ENCODE measurements at places on chromosomes 3 and 15.
A peak's percentile ranks its signal among the peaks of the same experiment; 100 is the strongest.

GRCh38 chr3:189349772-189350171, 178.0 kb downstream of the TPRG1 start:
- DNase-seq = peak; percentile 63

DNA sequence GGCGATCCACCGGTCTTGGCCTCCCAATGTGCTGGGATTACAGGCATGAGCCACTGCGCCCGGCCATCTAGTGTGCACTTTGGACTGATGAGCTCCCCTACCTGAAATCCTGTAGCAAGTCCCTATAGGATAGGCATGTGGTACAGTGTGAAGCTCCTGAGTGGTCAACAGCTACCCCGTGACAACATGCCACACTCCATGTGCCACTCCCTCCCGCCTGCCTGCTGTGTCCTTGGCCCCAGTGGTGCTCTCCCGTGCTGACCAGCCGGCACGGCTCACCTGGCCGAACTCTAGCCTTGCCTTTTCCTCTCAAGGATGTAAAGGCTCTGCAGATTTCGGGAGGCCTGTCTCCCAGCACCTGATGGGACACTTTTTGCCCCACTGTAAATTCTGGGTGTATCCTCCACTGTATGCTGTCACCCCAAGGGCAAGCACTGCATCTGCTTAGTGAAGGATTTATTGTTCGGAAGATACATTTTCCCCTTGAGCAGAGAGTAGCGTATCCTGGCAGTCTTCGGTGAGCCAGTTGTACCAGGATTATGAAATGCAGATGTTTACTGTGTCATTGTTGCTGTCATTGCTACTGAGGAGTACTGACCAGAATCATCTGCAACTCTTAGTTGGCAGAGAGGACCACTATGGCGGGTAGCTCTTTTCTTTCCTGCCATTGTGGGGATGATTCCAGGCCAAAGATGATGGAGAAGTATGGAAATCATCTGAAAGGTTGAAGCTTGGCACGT, 64.7 kb downstream of the IGF1R start:
- no peak for DNase-seq

GRCh38 chr3:183664913-183665381, 29.5 kb downstream of the KLHL24 start:
- DNase-seq = peak; percentile 98

- DNase-seq = no peak
These were observed 48.3 kb upstream of the MUC13 start for GRCh38 chr3:124982855-124983254.

DNA sequence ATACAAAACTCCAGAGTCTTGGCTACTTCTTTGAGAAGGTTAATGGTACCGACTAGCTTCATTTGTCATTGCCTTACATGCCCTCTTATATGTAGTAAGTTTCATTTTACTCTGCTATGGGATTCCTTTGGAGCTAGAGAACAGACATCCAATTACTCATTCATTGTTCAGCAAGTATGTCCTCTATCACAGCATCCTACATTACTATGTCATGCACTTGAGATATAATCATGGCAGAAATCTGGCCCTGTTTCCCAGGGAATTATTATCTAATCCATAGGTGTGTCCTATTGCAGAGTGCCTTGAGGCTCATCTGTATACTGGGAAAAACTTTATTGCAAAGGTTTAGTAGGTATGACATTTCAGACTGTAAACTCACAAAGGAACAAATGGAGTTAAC, 333.1 kb upstream of the NECTIN3 start:
- peak; percentile 27 for DNase-seq

DNA sequence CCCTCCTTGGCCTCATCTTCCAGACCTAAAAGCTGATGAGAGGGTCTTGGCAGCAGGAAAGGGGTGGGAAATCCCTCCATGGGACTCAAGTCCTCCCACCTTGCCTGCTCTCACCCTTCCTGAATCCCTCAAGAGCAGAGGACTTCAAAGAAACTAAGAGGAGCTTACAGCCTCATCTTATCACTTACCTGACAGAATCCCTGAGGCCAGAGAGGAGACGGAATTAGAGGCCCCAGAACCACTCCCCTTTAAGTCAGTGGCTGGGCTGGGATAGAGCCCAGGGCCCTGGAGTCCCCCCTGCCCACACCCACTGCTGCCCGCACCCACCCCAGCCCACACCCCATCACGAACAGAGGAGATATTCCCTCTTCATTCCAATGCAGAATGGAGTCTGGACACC, 15.2 kb downstream of the LOXL1 start:
- DNase-seq = no peak

DNA sequence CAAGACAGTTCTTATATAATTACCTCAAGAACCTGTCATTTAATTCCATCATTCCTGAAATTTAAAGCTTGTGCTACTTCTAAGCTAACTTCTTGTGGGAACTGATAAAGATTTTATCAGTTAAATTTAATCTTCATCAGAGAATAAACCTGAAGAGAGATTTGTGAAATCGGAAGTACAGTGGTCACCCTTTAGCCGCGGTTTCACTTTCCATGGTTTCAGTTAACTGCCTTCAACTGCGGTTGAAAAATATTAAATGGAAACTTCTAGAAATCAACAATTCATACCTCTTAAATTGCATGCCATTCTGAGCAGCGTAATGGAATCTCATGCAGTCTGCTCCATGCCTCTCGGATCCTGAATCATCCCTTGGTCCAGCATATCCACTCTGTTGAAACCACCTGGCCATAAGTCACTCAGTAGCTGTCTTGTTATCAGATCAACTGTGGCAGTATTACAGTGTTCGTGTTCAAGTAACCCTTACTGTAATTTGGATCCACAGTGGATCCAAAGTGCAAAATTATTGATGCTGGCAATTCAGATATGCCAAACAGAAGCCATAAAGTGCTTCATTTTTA, 626.1 kb downstream of the CADM2 start:
- DNase-seq = no peak

- DNase-seq = peak; percentile 65
These were observed 294.0 kb upstream of the SOX2 start for GRCh38 chr3:181417748-181418147.

DNA sequence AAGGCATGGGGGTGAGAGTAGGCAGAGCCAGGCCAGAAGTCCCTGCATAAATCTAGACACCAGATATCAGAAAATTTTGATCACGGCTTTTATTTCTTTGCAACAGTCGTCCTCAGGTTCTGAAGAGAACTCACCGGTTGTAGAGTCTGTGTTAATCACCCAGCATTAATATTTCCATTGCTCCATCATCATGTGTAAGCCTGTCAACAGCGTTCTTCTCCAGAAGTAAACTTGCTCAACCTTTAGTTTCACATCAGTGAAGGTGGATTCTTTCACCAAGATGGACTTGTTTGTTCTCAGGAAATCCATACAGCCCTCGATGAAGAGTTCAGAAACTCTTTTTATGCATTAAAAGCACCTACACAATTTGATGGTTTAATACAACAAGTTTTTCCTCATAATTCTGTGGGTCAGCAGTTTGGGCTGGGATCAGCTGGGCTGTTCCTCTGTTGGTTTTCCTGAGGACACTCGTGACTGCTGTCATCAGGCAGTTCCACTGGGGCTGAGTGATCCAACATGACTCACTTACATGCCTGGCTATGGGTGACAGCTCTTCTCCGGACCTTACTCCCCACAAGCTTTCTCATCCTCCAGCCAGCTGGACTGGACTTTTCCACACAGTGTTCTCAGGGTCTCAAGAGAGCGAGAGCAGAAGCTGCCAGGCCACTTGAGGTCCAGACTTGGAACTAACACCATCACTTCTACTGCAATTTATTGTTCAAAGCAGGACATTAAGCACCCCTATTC, 303.4 kb downstream of the ZNF621 start:
- DNase-seq = no peak

GRCh38 chr3:20182206-20182605, 3.8 kb downstream of the SGO1 start:
- DNase-seq = no peak

DNA sequence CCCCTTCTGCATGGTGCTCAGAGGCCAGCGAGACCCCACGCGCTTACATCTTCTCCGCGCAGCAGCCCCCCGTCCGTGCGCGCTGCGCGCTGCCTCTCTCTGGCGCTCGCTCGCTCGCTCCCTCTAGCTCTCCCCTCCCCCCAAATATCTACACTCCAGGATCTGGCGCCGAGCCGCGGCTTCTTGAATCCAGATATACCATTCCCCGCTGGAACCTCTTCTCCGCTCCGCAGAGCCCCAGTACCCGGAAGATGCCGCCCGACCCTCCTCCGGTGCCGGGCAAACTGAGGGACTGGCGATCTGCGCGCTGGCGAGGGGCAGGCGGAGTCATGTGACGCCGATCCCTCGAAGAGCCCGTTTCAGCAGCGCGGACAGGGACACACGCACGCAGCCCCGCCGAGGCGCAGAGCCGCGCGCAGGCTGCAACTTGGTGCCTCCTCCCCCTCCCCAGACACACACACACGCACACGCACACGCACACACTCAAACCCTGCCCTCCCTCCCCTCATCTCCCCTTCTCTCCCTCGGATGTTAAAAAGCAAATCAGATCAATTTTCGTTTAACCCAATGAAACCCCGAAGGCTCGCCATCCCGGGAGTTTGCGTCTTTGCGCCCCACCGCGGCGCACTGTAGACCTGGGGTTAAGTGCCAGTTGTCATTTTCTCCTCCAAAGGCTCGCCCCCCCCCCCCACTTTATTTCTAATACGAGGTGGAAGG, at the start of gene RASGRF1:
TSS of gene RASGRF1 (minus strand) at position 294 of the 717 bp plus-strand sequence. CDS start at position 12, 282 bp downstream.
- no peak for DNase-seq

- DNase-seq = no peak
These were observed 2.2 kb downstream of the ABHD5 start for GRCh38 chr3:43692971-43693370.

- DNase-seq = no peak
These were observed 351.7 kb downstream of the IGSF11 start for GRCh38 chr3:118682921-118683320.

DNA sequence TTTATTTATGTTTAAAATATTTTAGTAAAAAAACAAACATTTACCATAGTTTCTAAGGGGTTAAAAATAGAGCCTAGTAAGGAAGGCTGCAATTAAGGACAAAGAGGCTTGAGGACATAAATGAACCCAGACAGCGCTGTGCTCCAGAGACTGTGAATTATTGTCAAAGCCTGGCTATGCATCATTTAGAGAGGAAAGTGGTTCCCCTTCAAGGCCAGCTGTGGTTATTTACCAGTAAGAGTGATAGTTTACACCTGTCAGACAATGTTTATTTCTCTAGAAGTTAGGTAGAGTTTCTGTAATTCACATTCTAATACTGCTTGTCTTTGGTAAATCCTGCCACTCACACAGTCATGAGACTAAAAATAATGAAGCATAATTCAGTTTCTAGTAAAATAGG, 32.4 kb upstream of the PIK3R4 start:
- DNase-seq = no peak

GRCh38 chr15:78087951-78088772, 4.2 kb upstream of the SH2D7 start:
- no peak for DNase-seq

DNA sequence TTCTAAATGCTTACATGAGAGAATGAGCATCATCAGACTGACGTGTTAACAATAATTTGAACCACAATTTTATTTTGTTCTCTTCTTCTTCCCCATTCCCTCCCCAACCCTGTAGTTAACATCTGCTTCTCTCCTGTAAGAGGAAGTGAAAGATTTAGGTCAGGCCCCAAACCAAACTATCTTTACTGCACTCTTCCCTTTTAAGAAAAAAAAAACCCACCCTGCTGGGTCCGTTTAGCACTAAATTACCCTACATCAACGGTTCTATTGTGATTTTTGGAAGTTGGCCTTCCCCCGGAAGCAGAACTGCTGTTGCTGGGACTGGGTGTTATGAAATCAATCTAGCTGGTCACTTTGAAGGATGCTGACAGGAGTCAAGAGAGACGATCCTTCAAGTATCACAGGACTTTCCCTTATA, 49.4 kb downstream of the NFKBIZ start:
- DNase-seq = no peak

DNA sequence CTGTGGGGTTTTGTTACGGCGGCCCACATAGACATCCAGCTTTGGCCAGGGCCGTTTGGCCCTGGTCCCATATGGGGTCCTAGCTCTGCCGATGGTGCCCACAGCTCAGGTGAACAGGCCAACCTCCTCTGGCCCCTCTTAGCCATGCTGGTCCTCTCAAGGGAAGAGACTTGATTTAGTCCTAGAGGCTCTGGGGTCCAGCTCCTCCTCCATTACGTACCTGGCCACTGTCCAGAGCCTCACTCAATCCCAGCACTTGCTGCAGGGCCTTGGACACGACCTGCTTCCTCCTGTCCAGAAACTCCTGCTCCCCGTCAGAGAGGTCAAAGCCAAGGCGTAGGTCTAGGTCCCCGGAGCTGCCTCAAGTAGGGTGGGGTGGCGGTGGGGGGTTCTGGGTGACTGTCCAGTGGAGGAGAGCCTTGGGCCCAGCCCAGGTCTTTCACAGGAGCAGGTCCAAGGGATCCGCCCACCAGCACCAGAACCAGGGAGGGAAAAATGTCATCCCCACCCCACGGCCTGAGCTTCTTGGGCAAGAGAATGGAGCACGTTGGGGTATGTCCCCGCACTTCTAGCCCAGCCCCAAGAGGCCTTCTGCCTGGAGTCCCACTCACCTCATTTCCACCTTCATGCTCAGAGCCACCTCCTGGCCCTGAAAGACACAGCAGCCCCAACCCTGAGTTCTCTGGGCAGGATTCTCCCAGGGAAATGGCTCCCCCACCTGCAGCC, 6.8 kb downstream of the PLA2G4F start:
- DNase-seq = no peak

- no peak for DNase-seq
These were observed 274.5 kb upstream of the C2CD4B start for GRCh38 chr15:62439543-62440016.

DNA sequence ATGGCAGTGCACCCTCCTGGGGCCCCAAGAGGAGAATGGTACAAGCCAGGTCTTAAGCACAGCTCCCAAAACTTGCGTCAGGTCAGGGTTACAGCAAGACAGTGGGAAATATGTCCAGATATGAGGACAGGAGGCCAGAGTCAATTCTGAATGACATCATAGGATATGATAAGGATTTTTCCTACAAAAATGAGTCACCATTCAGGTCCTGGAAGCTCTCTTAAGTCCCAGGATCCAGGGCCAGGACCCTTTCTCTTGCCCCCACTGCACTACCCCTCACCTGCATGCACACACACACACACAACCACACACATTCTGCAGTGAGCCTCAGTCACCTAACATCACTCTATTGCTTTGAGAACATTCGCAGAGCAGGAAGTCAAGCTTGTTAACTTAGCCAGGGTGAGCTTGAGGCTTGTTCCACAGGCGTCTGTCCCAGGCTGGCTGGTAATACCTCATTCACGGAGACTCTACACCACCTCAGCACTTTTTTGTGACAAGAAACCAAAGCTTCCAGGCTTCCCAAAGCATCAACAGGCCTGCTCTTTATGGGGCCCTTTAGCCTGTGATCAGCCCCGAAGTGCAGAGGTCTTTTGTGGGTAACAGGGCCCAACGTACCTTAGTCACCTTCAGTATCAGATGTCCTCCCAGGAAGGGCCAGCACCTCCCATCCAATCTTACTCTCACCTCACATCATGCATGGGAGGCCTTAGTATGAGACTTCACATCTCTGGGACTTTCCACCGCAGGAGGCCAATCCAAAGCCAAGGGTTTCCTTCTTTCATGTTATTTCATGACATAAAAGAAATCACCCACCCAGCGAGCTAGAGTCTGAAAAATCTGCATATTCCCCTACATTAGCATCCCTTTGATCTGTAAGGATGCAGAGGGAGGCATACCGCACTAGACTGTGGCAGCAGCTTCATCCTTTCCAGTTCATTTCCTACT, 74.0 kb upstream of the LIPC start:
- DNase-seq = peak; percentile 25
